ENCODE measurements at places on chromosomes 12 and 14. TPM values are rescaled to one million over a fixed set of nuclear protein-coding genes. Genes with fewer than 3 reads are reported as not detected.

The IL22 gene
- total RNA-seq: not detected

The PRKD1 gene
- total RNA-seq: 12.0 TPM

The TEX22 gene
- 0.43 TPM for total RNA-seq

The KRT76 gene
- not detected for total RNA-seq

The ADAM21 gene
- 0.32 TPM for total RNA-seq

The RPS6KA5 gene
- total RNA-seq: 1.6 TPM

The SERPINA3 gene
- 24.2 TPM for total RNA-seq

The AQP5 gene
- total RNA-seq: not detected

The CCDC177 gene
- under 0.01 TPM for total RNA-seq

The RTL1 gene
- total RNA-seq: not detected

The CD69 gene
- not detected for total RNA-seq

The TEX52 gene
- not detected for total RNA-seq

The METTL17 gene
- total RNA-seq: 37.6 TPM

The RFX4 gene
- total RNA-seq: not detected

The FBXW8 gene
- total RNA-seq: 24.4 TPM

The KERA gene
- total RNA-seq: not detected

The FAR2 gene
- 13.8 TPM for total RNA-seq

The GPR65 gene
- total RNA-seq: not detected

The TMEM63C gene
- total RNA-seq: not detected

The VWF gene
- 0.86 TPM for total RNA-seq

The KSR2 gene
- not detected for total RNA-seq

The CAPZA3 gene
- total RNA-seq: not detected

All from articular chondrocyte of knee joint (primary cell).